NCI-H526 treated with DMSO at 0.1 percent for 48 hours (cell line): ENCODE measurements at places on chromosomes 3 and 15.

GRCh38 chr3:89300526-89300925 is 193.1 kb downstream of the EPHA3 start:
- DNase-seq, result no peak

GRCh38 chr15:60235951-60236710 is 161.7 kb downstream of the ANXA2 start:
- no peak for DNase-seq

DNA sequence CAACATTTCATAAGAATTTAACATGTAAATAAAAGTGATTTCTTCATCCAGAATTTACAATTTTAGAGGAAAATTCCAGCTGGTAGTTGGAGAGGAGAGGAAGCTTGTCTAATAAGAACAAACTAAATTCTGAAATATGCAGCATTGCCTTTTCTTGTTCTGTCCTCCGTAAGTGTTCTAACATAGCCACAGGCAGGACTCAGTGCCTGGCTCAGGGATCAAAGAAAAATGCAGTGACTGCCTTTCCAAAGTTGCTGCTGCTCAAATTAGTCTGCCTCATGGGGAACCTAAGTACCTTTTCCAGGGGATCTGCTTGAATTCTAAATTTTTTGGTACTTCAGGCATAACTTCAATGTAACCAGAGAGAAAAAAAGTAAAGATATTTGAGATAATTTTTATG is 713.0 kb upstream of the CADM2 start:
- DNase-seq, result no peak

GRCh38 chr15:67601073-67601472 is 58.6 kb downstream of the MAP2K5 start:
- no peak for DNase-seq

GRCh38 chr3:60932170-60932569 is 319.1 kb downstream of the FHIT start:
- no peak for DNase-seq

GRCh38 chr15:77836121-77836692 is 203.5 kb upstream of the LINGO1 start:
- DNase-seq, result no peak

DNA sequence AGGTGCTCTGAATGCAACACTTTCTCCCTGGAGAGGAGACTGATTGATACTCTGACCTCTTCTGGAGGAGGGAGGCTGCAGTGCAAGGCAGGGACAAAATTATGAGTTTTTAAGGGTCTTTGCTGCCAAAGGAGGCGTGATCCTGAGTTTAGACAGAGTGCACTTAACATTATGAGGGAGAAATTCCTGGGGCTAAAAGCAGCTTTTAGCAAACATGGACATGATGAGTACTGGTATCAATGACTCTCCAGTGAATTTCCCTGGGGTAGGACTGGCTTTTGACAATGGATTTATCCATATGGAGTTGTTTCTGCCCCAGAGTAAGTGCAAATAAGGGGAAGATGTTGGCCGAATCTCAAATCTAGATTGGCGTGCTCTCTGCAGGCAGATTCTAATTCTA is 133.1 kb downstream of the THSD4 start:
- DNase-seq, result no peak

- DNase-seq, result no peak
These were observed 11.9 kb downstream of the ANP32A start for GRCh38 chr15:68808770-68809169.
